Activated CD4-positive, alpha-beta T cell treated with anti-CD3 and anti-CD28 coated beads, Interleukin-10, Interleukin-2, amounts not matched to agents 100 ng/mL and 50 ng/mL, durations not matched to agents 16 hours and 8 hours (primary cell): ENCODE measurements at places on chromosomes 2 and 18.

DNA sequence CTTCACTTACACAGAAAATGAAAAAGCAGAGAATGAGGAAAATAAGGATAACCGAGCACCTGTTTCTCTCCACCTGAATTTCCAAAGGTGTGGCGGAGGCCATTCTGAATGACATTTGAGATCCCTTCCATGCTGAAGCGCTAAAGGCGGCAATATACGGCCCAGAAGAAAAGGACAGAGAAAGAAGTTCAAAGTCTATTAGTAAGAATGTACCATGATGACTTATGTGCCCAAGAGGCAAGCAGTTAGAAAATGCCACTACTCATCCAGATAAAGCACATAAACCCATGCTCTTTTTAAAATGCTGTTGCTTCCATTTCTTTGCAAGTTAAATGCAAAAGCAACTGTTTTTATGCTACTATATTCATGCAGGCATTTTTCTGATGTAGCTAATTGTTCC is 37.2 kb downstream of the FEZ2 start:
- DNase-seq = no peak

DNA sequence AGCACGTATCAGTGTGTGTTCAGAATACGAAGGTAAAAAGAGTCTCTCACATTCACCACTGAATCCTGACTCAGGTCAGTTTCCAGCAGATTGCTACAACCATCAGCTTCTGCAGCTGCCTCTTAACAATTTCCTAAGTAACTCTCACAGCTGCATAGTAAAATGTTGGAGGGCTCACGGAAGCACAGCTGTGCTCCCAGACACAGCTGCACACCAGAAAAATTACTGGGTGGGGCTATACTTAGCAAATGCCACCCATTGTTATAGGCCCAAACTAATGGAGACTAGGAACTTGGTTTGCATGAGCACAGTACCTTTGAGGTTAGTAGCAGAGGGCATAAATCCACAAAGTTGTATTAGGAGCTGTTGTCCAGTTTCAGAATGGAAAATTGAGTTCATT is 153.9 kb upstream of the ERBB4 start:
- DNase-seq = no peak

- no peak for DNase-seq
Measured at GRCh38 chr2:212712466-212712865, 173.9 kb upstream of the ERBB4 start.

GRCh38 chr2:27117995-27118524 is 868 bp downstream of the CGREF1 start:
- DNase-seq = no peak

DNA sequence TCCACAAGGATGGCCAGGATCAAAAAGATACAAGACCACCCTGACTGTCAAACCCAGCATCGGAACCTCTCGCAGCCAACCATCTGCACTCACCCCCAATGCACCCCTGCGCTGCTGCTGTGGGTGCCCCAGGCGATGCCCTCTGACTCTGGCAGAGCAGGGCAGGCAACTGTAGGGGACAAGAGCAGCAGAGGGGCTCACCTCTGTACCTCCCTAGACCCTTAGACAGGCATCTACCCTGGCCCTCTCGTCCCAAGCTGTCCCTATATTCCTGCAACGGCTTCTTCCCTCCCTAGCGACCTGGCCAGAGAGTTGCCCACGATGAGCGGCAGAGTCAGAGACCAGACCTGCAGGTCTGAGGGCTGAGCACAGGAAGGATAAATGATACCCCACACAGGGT is 128.2 kb downstream of the HDAC4 start:
- DNase-seq = no peak

DNA sequence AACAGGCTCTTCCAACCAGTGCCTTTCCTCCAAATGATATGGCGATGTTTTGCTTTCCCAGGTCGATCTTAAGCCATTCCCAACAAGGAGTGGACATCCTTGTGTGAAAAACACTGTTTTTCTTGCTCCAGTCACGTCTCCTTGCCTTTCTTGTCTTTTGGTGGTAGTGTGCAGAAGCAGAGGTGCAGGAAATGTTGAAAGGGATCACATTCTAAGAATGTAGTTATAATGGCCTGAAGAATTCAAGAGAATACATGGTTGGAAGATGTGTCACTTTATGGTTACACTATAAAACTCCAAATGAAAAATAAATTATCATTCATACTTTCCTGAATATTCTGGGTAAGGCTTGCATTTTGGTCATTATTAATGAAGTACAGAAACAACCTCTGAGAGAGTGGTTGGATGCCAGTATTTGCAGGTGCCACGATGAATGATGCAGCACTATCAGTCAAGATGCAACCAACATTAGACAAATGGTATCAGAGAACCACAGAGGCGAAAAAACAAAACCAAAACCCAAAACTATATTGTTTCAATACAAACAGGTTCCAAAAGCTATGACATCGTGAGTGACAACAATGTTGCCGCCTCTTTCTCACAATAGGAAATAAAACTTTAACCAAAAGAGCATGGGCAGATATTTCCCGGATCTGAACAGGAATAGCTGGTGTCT is 27.5 kb upstream of the POLE4 start:
- DNase-seq = no peak
